AG04450 (cell line): ENCODE measurements at places on chromosomes 13 and 19.

- DNase-seq = no peak
Observed at GRCh38 chr13:47184321-47184720, 287.5 kb upstream of the HTR2A start.

GRCh38 chr13:77516342-77516789 lies 19.1 kb upstream of the SCEL start:
- DNase-seq = no peak

GRCh38 chr13:105345131-105345530 lies 1190.3 kb downstream of the EFNB2 start:
- no peak for DNase-seq

GRCh38 chr19:38774181-38774950 lies 1.0 kb upstream of the LGALS7 start:
- DNase-seq = no peak

GRCh38 chr19:2736550-2737190 lies 3.1 kb downstream of the SLC39A3 start:
- DNase-seq = no peak

GRCh38 chr19:8585894-8586750 lies 8.9 kb upstream of the MYO1F start:
- DNase-seq = no peak

DNA sequence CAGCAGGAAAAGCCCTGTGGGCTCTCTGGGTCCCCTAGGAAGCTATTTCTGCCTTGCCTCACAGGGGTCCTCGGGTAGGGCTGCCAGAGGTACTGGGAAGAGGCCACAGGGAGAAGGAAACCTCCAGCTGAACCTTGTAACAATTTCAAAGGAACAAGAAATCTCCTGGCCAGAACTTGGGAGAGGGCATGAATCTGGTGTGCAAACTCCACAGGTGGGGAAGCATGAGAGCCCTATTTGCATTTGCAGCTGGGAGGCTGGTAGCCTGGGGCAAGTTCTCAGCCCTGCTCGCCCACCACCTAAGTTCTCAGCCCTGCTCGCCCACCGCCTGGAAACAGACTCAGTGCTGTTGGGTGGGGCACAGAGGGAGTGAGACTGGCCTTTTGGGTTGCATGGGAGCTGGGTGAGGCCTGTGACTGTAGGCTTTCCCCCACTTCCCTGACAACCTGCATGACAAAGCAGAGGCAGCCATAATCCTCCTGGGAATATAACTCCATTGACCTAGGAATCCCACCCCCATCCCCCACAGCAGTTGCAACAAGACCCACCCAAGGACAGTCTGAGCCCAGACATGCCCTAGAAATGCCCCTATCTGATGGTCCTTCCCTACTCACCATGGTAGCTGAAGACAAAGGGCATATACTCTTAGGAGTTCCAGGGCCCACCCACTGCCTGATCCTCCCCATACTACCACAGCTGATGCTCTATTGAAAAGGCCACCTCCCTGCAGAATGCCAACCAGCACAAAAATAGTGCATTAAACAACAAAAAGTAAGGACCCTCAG lies 11.7 kb downstream of the UGGT2 start:
- DNase-seq = no peak

DNA sequence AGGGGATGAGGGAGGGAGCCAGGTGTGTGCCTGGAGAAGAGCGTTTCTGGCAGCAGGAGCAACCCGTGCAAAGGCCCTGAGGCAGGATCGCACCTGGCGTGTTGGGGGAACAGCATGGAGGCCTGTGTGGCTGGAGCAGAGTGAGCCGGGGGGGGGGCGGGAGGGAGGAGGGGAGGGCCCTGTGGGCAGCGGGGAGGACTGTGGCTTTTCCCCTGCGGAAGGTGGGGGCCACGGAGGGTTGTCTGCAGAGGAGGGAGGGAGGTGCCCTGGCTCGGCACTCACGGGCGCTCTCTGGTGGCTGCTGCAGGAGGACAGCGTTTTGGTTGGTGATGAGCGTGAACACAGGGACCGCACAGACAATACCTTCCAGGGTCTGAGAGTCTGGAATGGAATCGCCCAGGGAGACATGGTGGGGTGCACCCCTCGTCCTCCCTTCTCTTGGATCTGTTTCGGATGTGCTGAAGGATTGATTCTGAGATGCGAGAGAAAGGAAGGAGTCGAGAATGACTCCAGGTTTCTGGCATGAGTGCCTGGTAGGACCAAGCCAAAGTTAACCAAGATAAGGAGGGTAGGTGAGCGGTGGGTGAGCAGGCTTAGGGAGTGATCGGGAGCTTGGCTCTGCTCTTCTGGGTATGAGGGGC lies 6.5 kb downstream of the RAB11B start:
- DNase-seq = no peak

DNA sequence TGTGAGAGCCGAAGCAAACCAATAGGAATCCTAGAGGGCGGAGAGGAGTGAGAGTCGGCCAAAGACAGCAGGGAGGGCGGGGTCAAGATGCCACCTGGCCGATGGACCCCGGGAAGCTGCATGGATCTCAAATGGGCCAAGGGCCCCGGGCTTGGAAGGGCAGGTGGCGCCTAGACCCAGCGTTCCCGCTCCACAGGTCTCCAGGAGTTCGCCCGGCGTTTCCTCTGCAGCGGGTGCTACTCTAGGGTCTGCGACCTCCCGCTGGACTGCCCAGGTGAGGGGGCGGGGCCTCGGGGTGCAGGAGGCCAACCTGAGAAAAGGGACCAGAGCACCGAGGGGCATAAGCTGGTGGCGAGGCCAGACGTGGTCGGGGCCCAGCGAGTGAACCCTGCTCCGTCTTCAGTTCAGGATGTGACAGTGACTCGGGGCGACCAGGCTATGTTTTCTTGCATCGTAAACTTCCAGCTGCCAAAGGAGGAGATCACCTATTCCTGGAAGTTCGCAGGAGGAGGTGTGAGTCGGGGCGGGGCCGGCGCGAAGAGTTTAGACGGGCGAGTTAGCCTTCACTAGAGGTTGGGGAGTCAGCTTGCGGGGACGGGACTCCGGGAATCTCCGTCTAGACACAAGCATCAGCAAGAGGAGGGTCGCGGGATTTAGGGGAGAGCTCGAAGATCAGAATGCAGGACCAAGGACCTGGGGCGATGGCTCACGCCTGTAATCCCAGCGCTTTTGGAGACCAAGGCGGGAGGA lies 9.9 kb downstream of the SPACA6 start:
- no peak for DNase-seq

GRCh38 chr19:48842789-48843162 lies 6.5 kb upstream of the HSD17B14 start:
- DNase-seq = no peak

GRCh38 chr19:3697671-3698385 lies 2.4 kb downstream of the PIP5K1C start:
- DNase-seq = no peak

GRCh38 chr13:29859971-29860370 lies 9.6 kb upstream of the UBL3 start:
- DNase-seq = no peak

- DNase-seq = no peak
Observed at GRCh38 chr19:13526552-13526951, 20.3 kb upstream of the CACNA1A start.

GRCh38 chr13:109548374-109548773 lies 238.0 kb downstream of the IRS2 start:
- DNase-seq = no peak

- peak; percentile 67 for DNase-seq
Observed at GRCh38 chr13:92842145-92842544, 384.5 kb upstream of the GPC6 start.

DNA sequence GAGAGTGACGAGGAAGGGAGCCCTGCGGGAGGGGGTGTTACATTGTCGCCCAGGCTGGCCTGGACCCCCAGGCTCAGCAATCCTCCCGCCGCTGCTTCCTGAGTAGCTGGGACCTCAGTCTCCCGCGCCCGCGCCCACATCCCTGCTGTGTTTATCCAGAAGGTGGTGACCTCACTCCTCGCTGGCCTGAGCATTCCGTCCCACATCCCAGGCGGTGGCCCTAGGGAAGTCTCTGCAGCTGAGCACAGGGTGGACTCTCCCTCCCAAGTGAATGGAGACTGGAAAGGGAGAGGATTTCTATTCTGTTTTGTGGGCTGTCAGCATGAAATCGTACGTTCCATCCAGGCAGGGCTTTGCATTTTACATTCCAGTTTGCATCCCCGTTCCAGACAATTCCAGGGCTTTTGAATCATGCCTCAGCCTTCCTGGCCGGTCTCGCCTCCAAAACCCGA lies 401 bp upstream of the ZNF765 start:
- DNase-seq = no peak

DNA sequence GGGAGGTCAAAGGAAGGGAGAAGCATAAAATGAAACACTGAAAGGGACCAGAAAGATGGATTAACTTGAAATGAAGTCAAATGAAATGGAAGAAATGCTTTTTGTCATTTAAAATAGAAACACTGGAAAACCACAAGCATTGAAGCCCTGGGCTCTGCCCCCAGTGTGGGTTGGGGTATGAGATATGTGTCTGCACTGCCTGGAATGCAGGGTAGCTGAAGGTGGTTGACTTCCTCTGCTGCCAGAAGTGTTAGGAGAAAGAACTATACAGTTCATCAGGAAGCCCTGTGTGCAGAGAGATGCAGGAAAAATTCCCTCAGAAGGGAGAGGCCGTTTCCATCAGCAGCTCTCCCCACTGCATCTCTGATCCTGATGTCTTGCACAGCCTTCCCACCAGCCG lies 69.2 kb downstream of the DHRS12 start:
- DNase-seq = no peak

GRCh38 chr19:4606921-4607678 lies 32.2 kb upstream of the TNFAIP8L1 start:
- no peak for DNase-seq

GRCh38 chr19:14563989-14564651 lies 7.7 kb downstream of the NDUFB7 start:
- DNase-seq = no peak

DNA sequence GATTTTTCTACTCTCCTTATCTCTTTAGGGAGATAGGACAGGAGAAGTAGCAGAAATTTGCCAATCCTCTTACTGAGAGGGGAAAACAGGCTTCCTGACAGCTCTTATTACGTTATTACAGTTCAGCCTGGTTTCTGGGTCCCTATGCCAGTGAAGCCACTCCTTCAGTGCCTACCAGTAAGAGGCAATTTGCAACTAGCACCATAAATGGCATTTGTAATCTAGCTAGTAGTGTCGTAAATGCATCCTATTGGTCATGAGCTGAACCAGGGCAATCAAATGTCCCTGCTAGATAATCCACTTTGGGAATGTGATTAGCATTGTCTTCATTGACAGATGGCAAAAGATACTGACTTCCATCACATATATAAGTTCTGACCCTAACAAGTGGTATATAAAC lies 428.8 kb downstream of the DCT start:
- no peak for DNase-seq

- DNase-seq = no peak
Observed at GRCh38 chr19:6652805-6653094, 17.2 kb downstream of the TNFSF14 start.
